ENCODE measurements at places on chromosomes 6 and 20.

- no peak for DNase-seq
These were observed 1062.0 kb downstream of the HACE1 start for GRCh38 chr6:103797738-103798137.

DNA sequence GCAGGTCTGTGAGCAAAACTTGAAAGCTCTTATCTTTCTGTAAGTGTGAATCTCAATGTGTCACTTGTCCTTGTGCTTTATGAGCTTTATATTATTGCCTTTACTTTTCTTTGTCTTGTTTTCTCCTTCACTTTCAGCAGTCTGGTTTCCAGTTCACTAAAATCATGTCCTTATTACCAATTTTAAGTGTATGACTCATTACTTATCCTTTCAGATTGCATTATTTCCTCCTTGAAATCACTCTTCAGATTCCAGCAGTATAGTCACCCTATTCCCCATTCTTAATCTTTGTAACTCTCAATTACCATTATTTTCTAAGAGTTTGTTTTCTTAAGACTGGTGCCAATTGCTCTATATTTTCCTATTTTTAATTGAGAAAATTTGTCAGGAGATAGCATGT is 117.4 kb upstream of the GRIK2 start:
- DNase-seq: no peak

DNA sequence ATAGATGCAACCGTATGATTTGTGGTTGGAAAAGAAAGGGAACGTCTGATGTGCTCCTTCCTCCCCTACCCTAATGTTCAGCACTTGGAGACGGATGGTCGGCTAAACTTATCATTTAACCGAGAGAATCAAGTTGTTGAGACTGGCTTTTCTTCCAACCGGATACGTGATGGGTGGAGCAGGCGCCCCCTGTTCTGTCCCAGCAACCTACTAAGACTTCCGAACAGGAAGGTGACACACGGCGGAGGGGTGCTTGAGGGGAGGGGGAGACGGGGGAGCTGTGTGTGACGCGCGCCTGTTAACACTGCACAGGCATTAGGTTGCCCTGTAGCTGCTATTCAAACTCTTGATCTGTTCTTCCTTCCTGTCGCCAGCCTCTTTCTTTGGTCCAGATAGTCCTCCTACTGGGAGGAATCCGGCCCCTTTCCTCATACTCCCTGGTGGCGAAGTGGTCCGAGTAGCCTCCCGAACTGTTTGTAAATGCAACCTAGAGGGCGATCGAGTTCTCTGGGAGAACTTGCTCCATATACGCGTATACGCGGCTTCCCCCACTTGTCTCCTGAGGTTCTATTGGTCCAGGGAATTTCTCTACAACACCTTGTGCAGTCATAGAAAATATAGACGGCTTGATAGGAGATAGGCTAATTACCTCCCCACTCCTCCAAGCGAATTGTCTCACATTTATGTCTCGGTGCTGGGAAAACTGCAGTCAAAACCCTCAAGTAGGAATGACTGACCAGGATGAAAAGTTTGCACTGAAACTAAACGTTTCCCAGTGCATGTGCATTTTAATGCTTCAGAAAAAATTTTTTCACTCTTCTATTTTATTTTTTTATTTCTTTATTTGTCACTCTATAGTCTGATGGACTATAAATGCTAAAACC is 126.0 kb upstream of the SLC2A12 start:
- DNase-seq: peak; percentile 67

GRCh38 chr20:48298851-48299484 is 513.7 kb upstream of the SULF2 start:
- DNase-seq: no peak

- DNase-seq: no peak
These were observed 156.0 kb upstream of the MLN start for GRCh38 chr6:33959661-33960344.

GRCh38 chr20:9615766-9616454 is 101.5 kb downstream of the LAMP5 start:
- DNase-seq: no peak

GRCh38 chr6:108851756-108852155 is 3.5 kb downstream of the ARMC2 start:
- no peak for DNase-seq

DNA sequence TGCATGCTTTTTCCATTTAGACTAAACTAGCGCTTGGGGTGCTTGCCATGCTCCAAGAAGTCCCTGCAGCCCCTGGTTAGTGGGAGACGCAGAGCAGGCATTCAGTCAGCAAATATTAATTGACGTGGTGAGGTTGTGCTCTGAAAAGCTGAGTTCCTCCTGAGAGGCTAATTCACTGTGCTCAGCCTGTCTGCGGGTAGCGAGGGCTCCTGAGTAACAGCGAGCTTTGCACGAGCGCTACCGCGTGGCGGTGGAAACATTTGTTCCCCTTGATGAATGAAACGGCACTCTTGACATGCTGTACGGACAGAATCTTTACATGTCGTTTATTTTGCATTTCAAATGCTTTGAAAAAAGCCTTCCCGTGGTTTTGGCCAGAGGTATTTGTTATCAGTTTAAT is 170.6 kb upstream of the AGPAT4 start:
- DNase-seq: peak; percentile 1

GRCh38 chr6:36550473-36551000 is 3.3 kb upstream of the STK38 start:
- no peak for DNase-seq

- no peak for DNase-seq
These were observed 31.3 kb downstream of the TRAM2 start for GRCh38 chr6:52545406-52546119.

GRCh38 chr20:58179432-58180099 is 48.9 kb downstream of the ANKRD60 start:
- peak; percentile 56 for DNase-seq

DNA sequence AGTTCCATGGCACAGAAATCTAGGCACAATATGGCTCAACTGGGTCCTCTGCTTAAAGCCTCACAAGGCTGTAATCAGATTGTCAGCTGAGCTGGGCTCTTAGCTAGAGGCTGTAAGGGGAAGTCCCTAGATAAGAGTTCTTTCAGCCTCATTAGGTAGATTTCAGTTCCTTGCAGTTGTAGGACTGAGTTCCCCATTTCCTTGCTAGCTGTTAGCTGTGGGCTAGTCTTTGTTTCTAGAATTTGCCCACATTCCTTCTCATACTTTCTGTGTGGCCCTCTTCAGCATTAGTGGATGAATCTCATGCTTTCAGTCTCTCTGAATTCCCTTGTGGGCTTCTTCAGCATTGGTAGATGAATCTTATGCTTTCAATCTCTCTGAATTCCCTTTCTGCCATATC is 71.0 kb upstream of the MRAP2 start:
- no peak for DNase-seq

DNA sequence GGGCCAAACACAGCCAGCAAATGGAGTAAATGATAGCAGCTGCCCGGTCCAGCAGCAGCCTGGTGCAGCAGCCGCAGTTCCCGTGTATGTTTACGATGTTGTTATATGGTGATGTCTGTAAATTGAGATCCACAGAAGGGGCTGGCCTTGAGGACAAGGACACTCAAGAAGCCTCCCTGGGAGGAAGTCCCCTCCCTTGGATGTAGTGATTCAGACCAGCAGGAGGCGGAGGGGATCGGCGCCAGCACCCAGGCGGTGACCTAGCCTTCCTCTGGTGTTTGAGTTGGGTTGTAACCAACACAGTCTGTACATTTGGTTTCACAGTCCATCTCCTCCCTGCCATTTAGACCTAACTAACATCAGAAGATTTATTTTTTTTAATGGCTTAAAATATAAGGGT is 187.8 kb downstream of the SYNDIG1 start:
- DNase-seq: no peak

Data from stimulated activated CD8-positive, alpha-beta memory T cell treated with anti-CD3 and anti-CD28 coated beads, Interleukin-4, amount 100 ng/mL, for 24 hours (primary cell).